Breast epithelium (tissue), 4 donors: ENCODE measurements at places on chromosomes 6 and 20. TPM values are rescaled to one million over a fixed set of nuclear protein-coding genes. Genes with fewer than 3 reads are reported as not detected.

The IL17A gene
- not detected for total RNA-seq

- DNase-seq: no peak
- no peaks in the 10 kb centered on the region for H3K36me3 ChIP-seq
- H3K27me3 ChIP-seq: no peaks in the 10 kb centered on the region
These were observed 84.7 kb downstream of the RNF182 start for GRCh38 chr6:14009431-14009830.

- H3K27me3 ChIP-seq: no peaks in the 10 kb centered on the region
- no peaks in the 10 kb centered on the region for H3K4me1 ChIP-seq
- no peaks in the 10 kb centered on the region for H3K36me3 ChIP-seq
- no peak overlapping the region for H3K4me3 ChIP-seq
These were observed 203.9 kb upstream of the CST7 start for GRCh38 chr20:24745206-24745605.

GRCh38 chr20:2603816-2604505 is 48.5 kb upstream of the NOP56 start:
- no peak for DNase-seq
- no peak overlapping the region for H3K27ac ChIP-seq

GRCh38 chr20:46575937-46576461 is 25.5 kb upstream of the OCSTAMP start:
- no peaks in the 10 kb centered on the region for H3K36me3 ChIP-seq
- H3K4me3 ChIP-seq: no peak overlapping the region
- no peaks in the 10 kb centered on the region for H3K4me1 ChIP-seq
- DNase-seq: no peak
- no peaks in the 10 kb centered on the region for H3K27me3 ChIP-seq
- H3K27ac ChIP-seq: no peak overlapping the region

DNA sequence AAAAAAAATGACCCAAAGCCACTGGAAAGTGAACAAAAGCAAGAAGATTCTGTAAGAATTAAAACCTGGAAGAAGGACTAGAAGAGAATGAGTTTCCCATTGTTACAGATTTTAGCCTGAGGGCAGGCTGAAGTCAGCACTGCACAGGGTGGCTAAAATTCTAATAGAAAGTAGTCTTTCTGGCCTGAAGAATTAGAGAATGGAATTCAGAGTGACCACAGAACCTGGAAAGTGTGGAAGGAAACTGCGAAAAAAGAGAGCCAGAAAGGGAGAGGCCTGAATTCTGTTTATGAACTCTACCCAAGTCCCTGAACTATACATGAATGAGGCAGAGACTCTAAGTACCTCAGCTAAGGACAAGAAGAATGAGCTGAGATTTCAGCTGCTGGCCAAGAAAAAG is 38.9 kb upstream of the FILIP1 start:
- no peaks in the 10 kb centered on the region for H3K27me3 ChIP-seq
- no peaks in the 10 kb centered on the region for H3K4me1 ChIP-seq
- no peak overlapping the region for H3K27ac ChIP-seq
- no peak overlapping the region for H3K4me3 ChIP-seq
- H3K36me3 ChIP-seq: no peaks in the 10 kb centered on the region
- no peak for DNase-seq

- no peak overlapping the region for H3K4me3 ChIP-seq
- H3K36me3 ChIP-seq: no peaks in the 10 kb centered on the region
- no peak overlapping the region for H3K27ac ChIP-seq
- DNase-seq: no peak
- no peaks in the 10 kb centered on the region for H3K27me3 ChIP-seq
These were observed 132.3 kb upstream of the BMP2 start for GRCh38 chr20:6635034-6635736.

The SLC35D3 gene
- total RNA-seq: not detected

DNA sequence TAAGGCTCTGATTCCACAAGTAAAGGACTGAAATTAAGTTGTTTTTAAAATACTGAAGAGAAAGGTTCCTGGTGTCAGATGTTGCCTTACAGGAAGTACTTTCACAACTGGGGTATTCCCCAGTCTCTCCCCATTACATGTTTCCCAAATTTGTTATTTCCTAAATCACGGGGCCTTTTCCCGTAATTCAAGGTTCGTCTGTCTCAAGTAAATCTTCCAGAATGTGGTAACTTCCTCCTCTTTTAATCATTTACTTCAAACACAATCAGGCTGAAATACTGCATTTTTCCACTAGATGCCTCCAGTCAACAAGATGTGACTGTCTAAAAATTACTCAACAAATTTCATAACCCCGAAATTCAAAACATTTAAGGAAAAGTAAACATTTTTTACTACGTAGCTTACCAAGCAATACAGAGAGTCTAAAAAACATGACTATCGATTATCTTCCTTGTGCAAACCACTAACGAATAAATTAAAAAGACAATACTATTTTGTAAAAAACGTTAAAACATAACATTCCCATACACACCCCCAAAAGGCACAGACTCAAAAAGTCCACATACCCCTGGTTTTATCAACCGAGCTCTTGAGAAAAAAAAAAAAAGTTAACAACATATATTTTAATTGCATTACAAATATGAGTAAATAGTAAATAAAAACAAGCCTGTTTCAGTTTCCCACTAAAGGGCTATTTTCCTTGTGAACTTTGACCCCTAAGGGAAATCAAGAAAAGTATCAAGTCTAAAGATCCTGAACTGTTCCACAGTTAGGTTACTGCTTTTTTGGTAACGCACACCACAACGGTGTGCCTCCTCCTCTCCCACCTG is 1.7 kb downstream of the SOD2 start:
- peak overlapping the region; percentile 97 for H3K27ac ChIP-seq
- DNase-seq: no peak
- peak overlapping the region; percentile 95 for H3K4me3 ChIP-seq
- H3K27me3 ChIP-seq: no peaks in the 10 kb centered on the region
- peaks cover 11% of the 10 kb centered on the region for H3K4me1 ChIP-seq

- DNase-seq: no peak
- no peak overlapping the region for H3K4me3 ChIP-seq
These were observed 84.5 kb upstream of the MCHR2 start for GRCh38 chr6:100078509-100078908.

The SUMO4 gene
- total RNA-seq: 5.6 TPM

GRCh38 chr20:15814360-15814759 is 758.9 kb downstream of the KIF16B start:
- H3K27me3 ChIP-seq: no peaks in the 10 kb centered on the region
- no peaks in the 10 kb centered on the region for H3K36me3 ChIP-seq
- no peak overlapping the region for H3K27ac ChIP-seq
- no peaks in the 10 kb centered on the region for H3K4me1 ChIP-seq
- no peak overlapping the region for H3K4me3 ChIP-seq
- DNase-seq: no peak

The FAM83B gene
- total RNA-seq: 13.6 TPM

The DLL1 gene
- 12.3 TPM for total RNA-seq

The FABP7 gene
- 2.6 TPM for total RNA-seq

DNA sequence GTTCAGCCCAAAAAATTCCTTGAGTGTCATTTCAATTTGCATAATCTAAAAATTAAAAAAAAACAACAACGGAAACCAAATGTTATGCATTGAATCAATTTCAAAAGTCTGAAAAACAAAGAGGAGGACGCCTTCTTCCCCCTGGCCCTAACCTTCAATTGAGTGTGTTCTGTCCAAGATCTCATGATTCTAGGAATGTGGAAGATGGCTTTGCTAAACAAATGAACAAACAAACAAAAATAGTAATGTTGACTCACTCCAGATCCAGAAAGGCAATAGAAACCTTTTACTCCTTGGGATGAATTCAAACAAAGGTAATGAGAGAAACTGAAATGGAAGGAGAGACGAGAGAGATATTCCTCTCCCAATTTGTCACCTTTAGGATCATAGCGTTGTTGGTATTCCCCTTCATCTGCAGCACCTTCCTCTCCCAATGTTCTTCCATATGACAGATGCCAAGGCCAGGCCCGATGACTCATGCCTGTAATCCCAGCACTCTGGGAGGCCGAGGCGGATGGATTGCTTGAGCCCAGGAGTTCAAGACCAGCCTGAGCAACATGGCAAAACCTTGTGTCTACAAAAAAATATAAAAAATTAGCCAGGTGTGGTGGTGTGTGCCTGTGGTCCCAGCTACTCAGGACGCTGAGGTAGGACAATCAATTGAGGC is 109.2 kb upstream of the ADGRF1 start:
- H3K4me1 ChIP-seq: no peaks in the 10 kb centered on the region
- H3K4me3 ChIP-seq: no peak overlapping the region
- H3K27ac ChIP-seq: no peak overlapping the region
- H3K36me3 ChIP-seq: no peaks in the 10 kb centered on the region
- H3K27me3 ChIP-seq: no peaks in the 10 kb centered on the region

GRCh38 chr6:157236040-157236725 is 87.1 kb downstream of the TMEM242 start:
- peak overlapping the region; percentile 81 for H3K27ac ChIP-seq
- H3K4me3 ChIP-seq: peak overlapping the region; percentile 64
- no peaks in the 10 kb centered on the region for H3K36me3 ChIP-seq
- no peaks in the 10 kb centered on the region for H3K27me3 ChIP-seq

- DNase-seq: no peak
- no peak overlapping the region for H3K4me3 ChIP-seq
- H3K27me3 ChIP-seq: no peaks in the 10 kb centered on the region
- no peaks in the 10 kb centered on the region for H3K4me1 ChIP-seq
- no peak overlapping the region for H3K27ac ChIP-seq
- H3K36me3 ChIP-seq: no peaks in the 10 kb centered on the region
These were observed 326.5 kb upstream of the RUNX2 start for GRCh38 chr6:45001663-45002062.

DNA sequence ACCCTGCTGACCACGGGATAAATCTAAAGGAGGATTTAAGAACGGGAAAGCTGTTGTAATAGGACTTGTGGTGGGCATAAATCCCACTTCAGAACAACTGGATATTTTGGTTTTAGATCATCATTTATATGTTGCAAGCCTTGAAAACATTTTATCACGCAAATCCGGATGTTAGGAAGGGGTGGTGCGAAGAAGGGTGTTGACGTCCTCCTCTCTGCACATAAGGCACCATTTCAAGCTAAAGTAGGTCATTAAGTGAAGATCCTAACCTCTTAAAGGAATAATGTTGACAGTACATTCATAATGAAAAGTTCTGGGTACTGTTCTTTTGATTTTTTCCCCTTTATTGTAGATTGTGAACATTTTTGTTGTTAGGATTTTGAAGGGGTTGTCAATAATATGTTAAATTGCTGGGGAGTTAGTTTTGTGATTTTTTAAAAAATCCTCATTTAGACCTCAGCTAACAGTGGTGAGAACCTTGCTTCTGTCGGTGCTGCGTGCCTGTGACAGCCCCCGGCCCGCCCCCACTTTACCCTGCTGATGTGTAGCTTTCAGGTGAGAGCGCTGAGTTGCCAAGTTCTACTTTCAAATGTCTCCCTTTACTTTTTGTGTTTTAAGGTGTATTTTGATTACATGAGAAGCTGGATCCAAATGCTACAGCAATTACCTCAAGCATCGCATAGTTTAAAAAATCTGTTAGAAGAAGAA is 88.8 kb downstream of the MAP3K4 start:
- peak overlapping the region; percentile 20 for H3K27ac ChIP-seq
- H3K4me1 ChIP-seq: no peaks in the 10 kb centered on the region
- H3K27me3 ChIP-seq: no peaks in the 10 kb centered on the region

The NINL gene
- 12.8 TPM for total RNA-seq

DNA sequence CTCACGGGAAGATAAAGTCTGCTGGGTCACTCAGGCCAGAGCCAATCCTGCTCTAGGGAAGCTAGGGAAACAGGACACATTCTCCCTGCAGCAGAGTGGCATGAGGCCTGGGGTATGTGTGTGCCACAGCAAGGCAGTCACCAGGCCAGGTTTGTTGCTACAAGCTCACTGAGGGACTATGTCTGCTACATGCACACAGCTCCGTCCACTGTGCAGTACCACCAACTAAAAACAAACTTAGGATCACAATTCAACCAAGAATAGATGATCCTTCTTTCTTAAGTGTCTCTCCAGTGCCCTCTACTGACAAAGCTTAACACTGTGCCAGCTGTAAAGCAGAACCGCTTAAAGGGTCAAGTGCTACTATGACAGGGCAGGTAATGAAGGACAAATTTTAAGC is 192.5 kb downstream of the PTPRK start:
- H3K27me3 ChIP-seq: no peaks in the 10 kb centered on the region
- DNase-seq: no peak
- no peaks in the 10 kb centered on the region for H3K4me1 ChIP-seq

DNA sequence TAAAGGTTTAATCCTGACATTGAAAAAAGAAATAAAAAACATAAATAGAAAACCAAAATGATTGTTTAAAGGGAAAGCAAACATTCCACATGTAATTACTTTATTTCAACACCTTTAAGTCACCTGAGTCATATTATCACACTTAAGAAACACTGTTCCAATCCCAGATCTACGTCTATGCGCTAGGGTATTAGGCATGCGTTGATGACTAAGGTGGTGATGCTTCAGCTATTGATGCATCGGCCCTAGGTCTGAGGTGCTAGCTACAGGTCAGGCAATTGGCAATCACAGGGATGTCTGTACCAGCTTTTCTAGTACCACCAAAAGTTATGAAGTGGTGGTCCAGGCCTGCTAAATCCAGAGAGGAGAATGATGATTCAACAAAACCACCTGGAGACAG is 97.7 kb upstream of the BCLAF1 start:
- DNase-seq: no peak
- no peaks in the 10 kb centered on the region for H3K27me3 ChIP-seq
- no peaks in the 10 kb centered on the region for H3K4me1 ChIP-seq
- no peak overlapping the region for H3K4me3 ChIP-seq
- H3K36me3 ChIP-seq: no peaks in the 10 kb centered on the region

The LEMD2 gene
- total RNA-seq: 59.0 TPM

- H3K27ac ChIP-seq: no peak overlapping the region
- H3K36me3 ChIP-seq: no peaks in the 10 kb centered on the region
These were observed 180.3 kb downstream of the HDGFL1 start for GRCh38 chr6:22749696-22750095.

GRCh38 chr6:75611011-75611701 is 9.5 kb downstream of the SENP6 start:
- no peak for DNase-seq
- H3K27me3 ChIP-seq: no peaks in the 10 kb centered on the region
- peak overlapping the region; percentile 7 for H3K27ac ChIP-seq

DNA sequence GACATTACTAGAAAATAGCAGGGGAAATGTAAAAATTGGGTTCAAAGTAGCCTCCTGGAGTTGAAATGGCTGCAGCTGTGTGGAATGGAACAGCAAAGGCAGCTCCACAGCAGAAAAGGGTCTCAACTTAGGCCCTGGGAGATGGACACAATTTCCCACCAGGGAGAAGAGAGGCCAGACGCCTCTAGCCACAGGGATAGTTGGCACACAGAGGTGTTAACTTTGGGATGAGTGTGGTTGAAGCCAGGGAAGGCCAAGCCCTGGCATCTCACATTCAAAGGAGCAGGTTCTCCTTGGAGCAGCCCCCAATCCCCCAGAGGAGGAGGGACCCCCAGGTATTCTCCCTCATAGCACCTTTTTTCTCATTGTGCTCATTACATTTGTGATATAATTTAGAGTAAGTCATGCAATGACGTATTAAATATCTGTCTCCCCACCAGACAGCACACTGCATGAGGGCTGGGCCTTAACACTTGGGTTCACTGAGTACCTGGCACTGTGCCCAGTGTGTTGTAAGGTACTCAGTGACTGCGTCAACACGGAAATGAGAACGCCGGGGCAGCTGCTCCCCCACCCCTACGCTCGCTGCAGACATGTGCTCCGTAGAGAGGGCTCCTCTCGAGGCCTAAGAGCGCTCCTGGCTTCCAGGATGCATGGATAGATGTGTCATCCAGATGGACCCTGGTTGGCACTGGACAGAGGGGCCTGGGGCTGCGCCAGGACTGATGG is 76.0 kb upstream of the CD93 start:
- H3K27me3 ChIP-seq: no peaks in the 10 kb centered on the region
- H3K4me3 ChIP-seq: no peak overlapping the region

The PLEKHG1 gene
- total RNA-seq: 77.0 TPM
